ENCODE measurements at places on chromosomes 12 and 14.

- DNase-seq: no peak
Measured at GRCh38 chr12:131192951-131193350, 239.2 kb downstream of the ADGRD1 start.

DNA sequence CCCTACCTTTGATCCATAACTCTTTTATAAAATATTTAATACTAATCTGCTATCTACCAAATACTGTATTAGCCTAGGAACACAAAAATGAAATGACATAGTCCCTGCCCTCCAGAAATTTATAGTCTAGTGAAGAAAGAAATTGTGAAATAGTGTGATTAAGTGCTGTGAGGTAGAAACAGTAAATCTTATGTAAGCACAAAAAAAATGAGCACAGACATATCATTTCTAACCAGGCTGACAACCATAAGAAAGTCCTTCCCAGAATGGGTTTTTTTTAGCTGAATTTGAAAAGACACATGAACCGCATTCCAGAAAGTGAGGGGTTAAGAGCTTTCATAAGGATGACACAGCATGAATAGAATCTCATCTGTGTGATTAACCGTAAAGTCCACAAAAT is 145.9 kb downstream of the SOX5 start:
- DNase-seq: no peak

DNA sequence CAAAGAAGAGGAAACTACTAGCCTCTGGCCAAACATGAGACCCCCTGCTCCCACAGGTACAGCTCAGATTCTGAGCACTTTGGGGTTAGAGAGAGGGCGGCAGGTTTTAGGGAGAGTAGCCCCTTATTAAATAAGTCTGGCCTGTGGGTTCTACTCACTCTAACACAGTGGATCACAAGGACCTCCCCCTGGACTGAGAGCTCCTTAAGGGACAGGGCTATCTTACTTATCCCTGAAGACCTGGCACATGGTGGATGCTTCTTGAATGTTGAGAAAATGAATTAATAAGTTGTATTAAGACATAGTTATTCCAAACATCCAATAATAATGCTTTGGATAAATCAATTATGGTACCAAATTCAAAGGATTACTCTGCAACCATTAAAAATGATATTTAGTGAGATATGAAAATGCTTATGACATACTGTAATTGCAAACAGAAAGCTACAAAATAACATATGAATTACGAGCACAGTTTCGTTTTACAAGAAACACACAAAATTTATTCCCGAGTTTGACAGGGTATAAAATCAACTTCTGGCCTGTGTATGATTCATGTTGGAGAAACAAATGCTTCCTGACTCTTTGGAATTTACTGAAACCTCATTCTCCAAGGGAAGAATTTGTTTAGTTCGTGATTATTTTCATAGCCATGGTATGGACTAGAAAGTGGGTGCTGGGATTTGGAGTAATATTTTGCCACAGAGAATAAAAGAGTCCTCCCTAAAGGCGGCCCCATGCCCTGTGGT is 59.3 kb upstream of the BDKRB2 start:
- no peak for DNase-seq

GRCh38 chr12:79331870-79332269 is 358.9 kb downstream of the PAWR start:
- DNase-seq: no peak

DNA sequence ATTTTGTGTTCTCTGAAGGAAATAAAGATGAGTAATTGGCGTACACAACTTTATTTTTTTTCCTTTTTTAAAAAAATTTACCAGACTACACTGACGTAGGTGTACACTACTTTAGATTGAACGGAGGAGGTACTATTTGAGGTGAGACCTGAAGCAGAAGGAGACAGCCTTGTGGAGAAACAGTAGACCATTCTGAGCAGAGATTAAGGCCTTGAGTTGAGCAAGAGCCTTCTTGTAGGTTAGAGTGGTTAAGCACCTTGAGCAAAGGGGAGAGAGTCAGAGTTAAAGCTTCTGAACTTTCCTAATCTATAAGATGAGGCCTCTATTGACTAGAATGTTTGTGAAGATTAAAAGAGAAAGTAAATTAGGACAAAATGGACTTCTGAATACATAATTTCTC is 2.5 kb downstream of the LEMD3 start:
- no peak for DNase-seq

GRCh38 chr12:95838125-95838524 is 20.6 kb upstream of the SNRPF start:
- DNase-seq: no peak

DNA sequence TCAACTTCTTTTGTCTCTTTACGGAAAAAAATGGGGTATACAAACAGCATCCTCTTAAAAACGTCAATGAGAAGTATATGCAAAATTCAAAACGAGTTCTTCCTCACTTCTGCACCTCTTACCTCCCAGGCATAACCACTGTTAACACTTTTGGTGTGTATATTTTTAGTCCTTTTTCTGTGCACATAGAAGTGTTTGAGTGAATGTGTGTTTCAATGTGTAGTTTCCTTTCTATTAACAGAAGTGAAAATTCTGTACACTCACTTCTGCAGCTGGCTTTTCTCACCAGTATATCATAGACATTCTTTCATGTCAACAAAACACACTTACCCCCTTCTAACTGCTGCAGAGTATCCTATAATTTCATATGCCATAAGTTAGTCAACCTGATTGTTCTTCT is 5.4 kb downstream of the UBR7 start:
- no peak for DNase-seq

GRCh38 chr14:64828071-64828470 is 51.6 kb downstream of the SPTB start:
- DNase-seq: no peak
